ENCODE measurements at places on chromosomes 6 and 20.
A peak's percentile ranks its signal among the peaks of the same experiment; 100 is the strongest.

DNA sequence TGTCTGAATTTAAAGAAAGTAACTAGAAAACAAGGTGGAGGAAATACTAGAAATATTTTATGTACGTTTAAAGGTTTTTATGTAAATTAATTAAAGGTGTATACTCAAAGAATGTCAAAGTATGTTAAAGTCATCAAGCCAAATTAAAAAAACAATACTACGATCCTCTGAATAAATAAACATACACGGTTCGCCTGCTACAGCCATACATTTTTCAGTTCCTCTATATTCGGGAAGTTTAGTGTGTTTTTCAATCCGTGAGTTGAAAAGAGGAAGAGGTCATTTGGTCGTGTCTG is 626 bp downstream of the STX7 start:
- H3K27ac ChIP-seq, result peak overlapping the region; percentile 63
- H3K4me3 ChIP-seq, result peak overlapping the region; percentile 94
- no peaks in the 10 kb centered on the region for H3K27me3 ChIP-seq
- H3K36me3 ChIP-seq, result no peaks in the 10 kb centered on the region
- peaks cover 23% of the 10 kb centered on the region for H3K4me1 ChIP-seq
- no peak for DNase-seq

DNA sequence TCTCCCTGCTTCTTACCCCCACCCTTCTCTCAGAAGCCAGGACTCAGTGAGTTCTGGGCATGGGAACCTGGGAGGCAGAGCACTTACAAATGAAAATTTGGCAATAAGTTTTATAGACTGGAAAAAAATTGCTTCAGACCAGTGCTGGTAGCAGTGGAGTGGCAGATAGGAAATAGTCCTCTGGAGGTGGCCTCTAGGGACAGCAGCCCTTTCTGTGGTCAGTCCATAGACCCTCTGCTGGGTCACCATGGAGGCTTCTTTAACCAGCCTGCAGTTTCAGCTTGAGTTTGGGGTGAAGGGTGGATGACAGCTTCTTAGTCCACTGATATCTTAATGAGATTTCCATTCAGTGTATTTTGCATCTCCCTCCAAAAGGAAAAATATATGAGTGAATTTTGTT is 179.1 kb downstream of the ARID1B start:
- no peak overlapping the region for H3K4me3 ChIP-seq
- peaks cover 16% of the 10 kb centered on the region for H3K4me1 ChIP-seq
- no peaks in the 10 kb centered on the region for H3K27me3 ChIP-seq
- peak overlapping the region; percentile 83 for H3K27ac ChIP-seq
- H3K36me3 ChIP-seq, result no peaks in the 10 kb centered on the region

GRCh38 chr6:32581315-32582095 is 8.1 kb downstream of the HLA-DRB1 start:
- no peak overlapping the region for H3K4me3 ChIP-seq
- no peak overlapping the region for H3K27ac ChIP-seq
- no peaks in the 10 kb centered on the region for H3K4me1 ChIP-seq
- no peaks in the 10 kb centered on the region for H3K27me3 ChIP-seq
- no peak for DNase-seq

GRCh38 chr6:139282684-139283083 is 9.1 kb downstream of the TXLNB start:
- H3K36me3 ChIP-seq, result no peaks in the 10 kb centered on the region
- no peaks in the 10 kb centered on the region for H3K27me3 ChIP-seq
- no peaks in the 10 kb centered on the region for H3K4me1 ChIP-seq
- no peak overlapping the region for H3K4me3 ChIP-seq
- no peak for DNase-seq

GRCh38 chr6:163529605-163530004 is 115.1 kb downstream of the QKI start:
- no peak overlapping the region for H3K4me3 ChIP-seq
- H3K4me1 ChIP-seq, result peaks cover 28% of the 10 kb centered on the region
- H3K36me3 ChIP-seq, result peaks cover under 1% of the 10 kb centered on the region
- H3K27ac ChIP-seq, result no peak overlapping the region

DNA sequence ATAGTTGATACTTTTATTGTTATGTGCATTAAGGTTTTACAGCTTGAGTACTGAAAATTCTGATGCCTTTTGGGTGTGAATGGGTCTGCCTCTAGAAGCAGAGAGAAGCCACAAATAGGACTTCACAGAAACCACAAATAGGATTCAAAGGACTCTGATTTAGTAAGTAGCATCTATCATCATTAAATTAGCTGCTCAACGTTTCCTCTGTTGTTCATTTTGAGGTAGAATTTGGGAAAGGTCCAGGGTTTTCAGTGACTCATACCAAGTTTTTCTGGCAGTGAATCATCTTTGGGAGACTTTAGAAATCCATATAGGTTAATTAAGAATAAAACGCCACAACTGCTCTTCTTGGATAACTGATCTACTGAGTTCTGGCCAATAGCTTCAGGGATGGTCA is 105.1 kb downstream of the PHF3 start:
- no peak overlapping the region for H3K27ac ChIP-seq
- H3K36me3 ChIP-seq, result no peaks in the 10 kb centered on the region
- no peaks in the 10 kb centered on the region for H3K27me3 ChIP-seq
- no peak overlapping the region for H3K4me3 ChIP-seq
- H3K4me1 ChIP-seq, result no peaks in the 10 kb centered on the region
- no peak for DNase-seq

DNA sequence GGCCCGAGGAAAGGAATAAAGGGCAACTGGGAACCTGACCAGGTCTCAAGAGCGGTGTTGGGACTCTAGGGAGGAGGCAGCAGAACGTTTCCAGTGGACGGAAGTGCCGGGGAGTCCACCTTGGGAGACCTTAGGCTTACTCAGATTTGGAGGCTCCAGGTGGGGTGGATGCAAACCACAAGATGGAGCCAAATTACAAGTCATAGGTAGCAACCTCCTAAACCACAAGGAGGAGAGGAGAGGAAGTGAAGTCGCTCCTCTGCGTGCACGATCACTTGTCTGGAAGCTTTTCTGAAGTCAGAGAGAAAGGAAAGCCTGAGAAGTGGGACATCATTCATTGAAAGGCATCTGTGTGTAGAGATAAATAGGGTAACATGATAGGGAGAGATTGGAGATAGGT is 9.3 kb downstream of the HLA-DOA start:
- no peaks in the 10 kb centered on the region for H3K4me1 ChIP-seq
- no peak for DNase-seq
- no peak overlapping the region for H3K27ac ChIP-seq
- no peaks in the 10 kb centered on the region for H3K27me3 ChIP-seq
- H3K36me3 ChIP-seq, result no peaks in the 10 kb centered on the region

DNA sequence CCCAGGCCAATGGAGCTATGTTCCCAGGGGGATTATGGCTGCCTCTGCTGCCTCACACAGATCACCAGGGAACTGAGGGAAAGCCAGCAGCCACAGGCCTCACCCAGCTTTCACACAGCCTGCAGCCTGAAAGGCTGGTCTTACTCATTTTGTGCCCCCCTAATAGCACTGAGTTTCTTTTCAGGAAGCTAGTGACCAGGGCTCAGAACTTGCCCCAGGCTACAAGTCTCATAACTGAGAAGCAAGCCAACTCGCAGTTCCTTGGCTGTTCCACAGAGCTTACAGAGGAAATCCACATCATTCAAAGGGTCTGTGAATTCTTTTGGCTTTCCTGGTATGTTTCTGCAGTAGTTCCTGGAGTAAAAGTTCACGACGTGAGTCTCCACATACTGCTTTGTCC is 524.8 kb upstream of the GJE1 start:
- no peaks in the 10 kb centered on the region for H3K36me3 ChIP-seq
- no peak overlapping the region for H3K4me3 ChIP-seq
- H3K27ac ChIP-seq, result no peak overlapping the region

DNA sequence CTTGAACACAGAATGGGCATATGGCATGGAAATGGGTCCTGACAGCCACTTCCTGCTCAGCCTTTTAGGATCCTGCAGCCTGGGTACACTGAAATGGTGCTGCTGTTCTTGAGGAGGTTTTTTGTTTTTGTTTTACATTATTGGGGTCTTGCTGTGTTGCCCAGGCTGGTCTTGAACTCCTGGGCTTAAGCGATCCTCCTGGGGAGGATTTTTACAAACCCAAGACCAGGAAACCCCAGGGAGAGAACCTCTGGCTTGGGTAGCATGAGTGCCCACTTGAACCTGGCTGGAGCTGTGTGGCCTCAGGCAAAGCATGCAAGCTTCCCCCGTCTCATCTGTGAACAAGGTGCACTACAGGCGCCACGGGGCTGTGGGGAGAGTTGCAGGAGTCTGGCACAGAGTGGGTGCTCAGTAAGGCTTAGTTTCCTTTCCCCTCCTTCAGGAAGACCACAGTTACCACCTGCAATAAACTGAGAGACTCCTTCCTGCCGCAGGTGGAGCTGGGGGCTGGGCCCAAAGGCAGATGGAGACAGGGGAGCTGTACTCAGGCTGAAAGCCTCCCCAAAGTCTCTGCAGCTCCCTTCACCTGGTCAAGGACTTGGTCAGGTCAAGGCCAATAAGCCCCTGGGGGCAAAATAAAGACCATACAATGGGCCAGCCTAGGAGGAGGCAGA is 1.8 kb downstream of the SLA2 start:
- H3K4me3 ChIP-seq, result no peak overlapping the region
- H3K27ac ChIP-seq, result no peak overlapping the region
- DNase-seq, result no peak
- no peaks in the 10 kb centered on the region for H3K4me1 ChIP-seq
- no peaks in the 10 kb centered on the region for H3K27me3 ChIP-seq

- DNase-seq, result no peak
- H3K4me1 ChIP-seq, result peaks cover 13% of the 10 kb centered on the region
- no peaks in the 10 kb centered on the region for H3K36me3 ChIP-seq
- no peak overlapping the region for H3K27ac ChIP-seq
Observed at GRCh38 chr6:117399924-117400323, 25.8 kb downstream of the ROS1 start.

DNA sequence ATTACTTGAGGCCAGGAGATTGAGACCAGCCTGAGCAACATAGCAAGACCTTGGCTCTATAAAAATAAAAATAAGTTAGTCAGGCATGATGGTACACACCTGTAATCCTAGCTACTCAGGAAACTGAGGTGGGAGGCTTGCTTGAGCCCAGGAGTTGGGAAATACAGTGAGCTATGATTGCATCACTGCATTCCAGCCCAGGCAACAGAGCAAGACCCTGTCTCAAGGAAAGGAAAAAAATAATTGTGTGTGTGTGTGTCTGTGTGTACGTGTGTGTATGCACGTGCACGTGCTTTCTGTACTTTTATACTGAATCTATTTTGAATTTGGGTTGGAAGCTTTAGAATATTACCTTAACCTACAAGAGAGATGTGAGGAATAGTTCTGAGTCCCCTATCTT is 58.9 kb downstream of the KIZ start:
- no peaks in the 10 kb centered on the region for H3K27me3 ChIP-seq
- H3K4me1 ChIP-seq, result no peaks in the 10 kb centered on the region
- DNase-seq, result no peak
- no peak overlapping the region for H3K27ac ChIP-seq
- no peaks in the 10 kb centered on the region for H3K36me3 ChIP-seq

GRCh38 chr6:157164972-157165371 is 158.3 kb downstream of the TMEM242 start:
- H3K4me3 ChIP-seq, result no peak overlapping the region
- peaks cover 6% of the 10 kb centered on the region for H3K36me3 ChIP-seq
- DNase-seq, result no peak
- no peak overlapping the region for H3K27ac ChIP-seq
- no peaks in the 10 kb centered on the region for H3K27me3 ChIP-seq
- no peaks in the 10 kb centered on the region for H3K4me1 ChIP-seq

- H3K27ac ChIP-seq, result no peak overlapping the region
Observed at GRCh38 chr6:166341464-166341863, 881 bp downstream of the SFT2D1 start.
